ENCODE measurements at places on chromosomes 3 and 15.

DNA sequence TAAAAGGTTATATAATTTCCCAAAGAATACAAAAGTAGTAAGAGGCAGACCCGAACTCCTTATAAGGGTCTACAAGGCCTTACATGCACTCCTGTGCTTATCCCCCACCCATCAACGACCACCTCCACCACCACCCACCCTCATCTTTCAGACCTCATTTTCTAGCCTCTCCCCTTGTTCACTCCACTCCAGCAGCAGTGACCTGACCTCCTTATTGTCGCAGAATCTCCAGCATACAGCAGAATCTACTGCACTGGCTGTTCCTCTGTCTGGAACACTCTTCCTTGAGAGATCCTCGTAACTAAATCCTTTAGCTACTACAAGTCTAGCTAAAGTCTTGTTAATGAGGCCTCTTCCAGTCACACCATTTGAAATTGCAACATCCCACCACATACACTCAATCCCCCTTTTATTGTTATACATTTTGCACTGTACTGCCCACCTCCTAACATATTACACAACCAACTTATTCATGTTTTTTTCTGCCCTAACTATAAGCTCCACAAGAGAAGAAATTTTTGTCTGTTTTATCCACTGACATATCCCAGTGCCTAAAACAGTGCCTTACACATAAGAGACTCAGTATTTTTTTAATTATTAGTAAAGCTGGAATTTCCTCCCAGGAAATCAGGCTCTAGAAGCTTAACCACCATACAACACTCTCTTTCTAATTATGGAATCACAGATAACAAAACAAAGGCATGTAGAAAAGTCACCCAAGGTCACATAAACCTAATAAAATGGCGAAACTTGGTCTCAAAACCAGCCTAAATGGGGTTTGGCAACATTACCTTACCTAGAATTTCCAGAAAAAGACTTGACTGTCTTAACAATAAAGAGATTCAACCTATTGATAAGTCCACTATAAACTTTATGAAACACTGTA, 40.2 kb downstream of the ZNF148 start:
- DNase-seq = no peak

GRCh38 chr3:44894485-44894884, 20.1 kb downstream of the TGM4 start:
- DNase-seq = no peak

- DNase-seq = no peak
Measured at GRCh38 chr3:66426135-66426534, 74.7 kb downstream of the LRIG1 start.

DNA sequence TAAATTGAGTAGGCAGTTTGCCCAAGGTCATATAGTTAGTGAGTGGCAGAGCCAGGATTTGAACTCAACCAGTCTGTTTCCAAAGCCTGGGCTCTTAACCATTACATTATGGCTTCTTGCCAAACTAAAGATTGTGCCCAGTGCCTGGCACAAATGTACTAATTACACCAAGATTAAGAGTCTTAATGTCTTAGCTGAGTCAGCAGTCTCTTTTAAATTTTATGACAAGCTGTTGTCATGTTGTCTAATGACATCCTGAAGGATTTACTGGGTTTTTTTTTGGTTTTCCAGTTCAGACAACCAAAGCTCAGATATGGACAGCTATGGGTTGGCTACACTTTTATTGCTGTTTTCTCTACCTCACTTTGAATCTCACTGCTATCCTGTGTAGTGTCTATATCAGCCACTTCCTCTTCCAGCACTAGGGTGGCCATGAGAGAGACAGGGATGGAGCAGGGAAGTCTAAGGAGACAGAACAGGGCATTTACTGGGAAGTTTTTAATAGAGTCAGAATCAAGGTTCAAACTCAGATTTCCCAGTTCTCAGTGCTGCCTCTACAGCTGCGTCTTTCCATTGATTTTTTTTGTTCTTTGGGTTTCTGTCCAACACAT, 10.5 kb downstream of the FBXL2 start:
- DNase-seq = no peak

All from T1000 (cell line).